ENCODE measurements at places on chromosomes 1 and 21.

DNA sequence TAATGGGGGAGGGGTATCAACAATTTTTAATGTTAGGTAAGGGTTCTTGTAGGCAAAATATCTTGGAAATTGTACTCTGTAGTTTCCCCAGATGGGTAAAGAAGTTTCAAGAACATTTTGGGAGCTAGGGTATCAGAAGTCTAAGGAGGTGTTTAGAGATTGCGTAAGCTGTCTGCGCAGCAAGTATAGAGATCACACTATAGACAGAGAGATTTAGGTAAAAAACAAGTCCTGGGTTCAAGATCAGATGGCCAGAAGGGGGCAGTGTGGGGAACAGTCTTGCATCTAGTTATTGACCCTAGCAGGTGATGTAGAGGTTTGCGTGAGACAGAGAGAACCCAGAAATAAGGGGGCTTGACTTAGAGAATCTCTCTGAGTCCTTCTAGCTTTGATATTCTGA lies 80.8 kb downstream of the S1PR1 start:
- no peak for DNase-seq

DNA sequence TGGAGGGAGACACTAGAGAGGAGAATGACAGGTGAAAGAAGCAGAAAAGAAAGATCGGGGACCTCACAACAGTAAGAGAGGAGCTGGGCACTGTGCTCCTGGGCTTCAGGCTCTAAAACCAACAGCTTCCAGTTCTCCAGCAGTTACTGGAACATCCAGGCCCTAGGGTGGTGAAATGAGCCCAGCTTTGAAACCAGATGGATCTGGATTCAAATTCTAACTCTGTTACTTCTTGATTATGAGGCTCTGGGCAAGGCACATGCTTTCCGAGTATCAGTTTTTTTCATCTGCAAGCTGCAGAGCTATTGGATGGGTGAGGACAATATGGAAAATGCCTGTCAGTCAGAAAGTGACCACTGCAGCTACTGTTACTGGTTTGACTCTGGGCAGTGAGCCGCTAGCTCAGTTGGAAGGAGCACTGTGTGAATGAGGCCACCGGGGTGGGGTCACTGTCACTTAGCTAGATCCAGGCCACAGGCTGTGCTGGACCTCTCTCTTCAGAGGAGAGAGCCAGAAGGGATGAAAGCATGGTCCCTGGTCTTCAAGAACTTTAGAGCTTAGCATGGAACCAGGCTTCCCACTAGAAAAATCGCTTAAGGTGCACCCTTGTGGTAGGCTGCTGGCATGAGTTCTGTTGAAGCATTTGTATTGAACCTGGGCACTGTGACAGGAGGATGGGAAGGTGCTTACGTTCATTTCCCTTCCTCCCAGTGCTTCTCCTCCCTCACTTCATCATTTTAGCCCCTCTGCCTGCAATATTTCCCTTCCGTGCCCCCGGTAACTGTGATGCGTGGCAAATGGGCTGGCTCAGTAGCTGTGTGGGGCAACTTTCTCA lies 12.2 kb downstream of the PLEKHO1 start:
- peak; percentile 30 for DNase-seq

DNA sequence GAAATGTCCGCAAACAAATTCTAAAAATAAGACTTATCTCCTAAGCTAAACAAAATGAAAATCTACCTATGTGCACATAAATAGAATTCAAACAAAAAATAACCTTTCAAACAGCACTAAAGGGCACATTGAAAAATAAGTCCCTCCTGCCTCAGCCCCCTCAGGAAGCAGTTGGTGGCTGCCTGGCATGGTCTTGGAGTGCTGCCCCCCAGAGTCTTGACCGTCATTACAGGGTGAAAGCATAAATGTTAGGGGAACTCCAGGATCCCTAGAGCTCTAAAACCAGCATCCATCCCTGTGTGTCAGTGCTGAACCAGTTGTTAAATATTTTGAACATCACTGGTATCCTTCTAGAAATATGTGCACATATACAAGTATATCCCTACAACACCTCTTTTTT lies 6.5 kb upstream of the NPL start:
- no peak for DNase-seq

GRCh38 chr1:118947003-118947765 lies 41.0 kb downstream of the TBX15 start:
- DNase-seq, result no peak

DNA sequence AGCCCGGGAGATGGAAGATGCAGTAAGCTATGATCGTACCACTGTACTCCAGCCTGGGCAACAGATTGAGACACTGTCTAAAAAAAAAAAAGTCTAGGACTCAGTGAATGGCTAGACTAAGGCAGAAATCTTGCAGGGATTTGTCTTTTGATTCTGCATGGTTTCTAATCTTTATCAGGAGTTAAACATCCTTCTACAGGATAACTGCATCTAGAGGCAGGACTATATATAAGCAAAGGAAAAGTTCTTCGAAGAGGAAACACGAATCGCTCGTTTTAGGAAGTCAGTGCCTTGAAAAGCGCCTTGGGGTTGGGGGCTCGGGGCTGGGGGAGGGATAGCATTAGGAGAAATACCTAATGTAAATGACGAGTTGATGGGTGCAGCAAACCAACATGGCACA lies 602 bp upstream of the UFC1 start:
- no peak for DNase-seq

DNA sequence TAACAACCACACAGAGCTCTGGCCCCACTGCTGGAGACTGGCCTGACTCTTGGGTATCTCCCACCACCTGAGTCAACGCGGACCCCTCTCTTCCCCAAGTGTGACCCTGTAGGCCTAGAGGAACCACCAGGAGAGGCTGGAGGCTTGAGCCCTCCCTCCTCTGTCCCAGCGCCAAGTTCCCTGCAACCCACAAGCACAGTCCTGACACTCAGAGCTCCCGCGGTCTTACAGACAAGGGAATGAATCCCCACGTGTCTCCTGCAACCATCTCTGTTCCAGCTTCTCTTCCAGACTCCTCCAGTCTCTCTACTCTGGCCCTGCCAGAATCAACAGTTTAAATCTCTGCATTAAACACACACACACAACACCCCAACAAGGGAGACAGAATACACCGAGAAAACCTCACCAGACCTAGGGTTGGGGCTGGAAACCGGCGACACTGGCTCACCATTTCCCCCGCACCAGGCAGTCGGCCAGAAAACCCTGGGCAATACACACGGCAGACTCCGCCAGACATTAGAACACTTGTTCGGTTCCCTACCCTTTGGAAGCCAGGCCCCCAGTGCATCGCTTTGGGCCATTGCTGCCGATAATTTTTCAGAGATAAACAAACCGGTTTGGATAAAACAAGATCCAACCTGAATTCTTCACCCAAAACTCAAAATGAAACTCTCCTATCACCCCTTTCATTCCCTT lies 21.7 kb downstream of the CASZ1 start:
- DNase-seq, result no peak

GRCh38 chr1:213600879-213601278 lies 386.9 kb upstream of the PROX1 start:
- DNase-seq, result no peak

- no peak for DNase-seq
These were observed 9.9 kb downstream of the NPHP4 start for GRCh38 chr1:5982276-5982675.

GRCh38 chr1:8423269-8423691 lies 105.4 kb downstream of the SLC45A1 start:
- peak; percentile 31 for DNase-seq

DNA sequence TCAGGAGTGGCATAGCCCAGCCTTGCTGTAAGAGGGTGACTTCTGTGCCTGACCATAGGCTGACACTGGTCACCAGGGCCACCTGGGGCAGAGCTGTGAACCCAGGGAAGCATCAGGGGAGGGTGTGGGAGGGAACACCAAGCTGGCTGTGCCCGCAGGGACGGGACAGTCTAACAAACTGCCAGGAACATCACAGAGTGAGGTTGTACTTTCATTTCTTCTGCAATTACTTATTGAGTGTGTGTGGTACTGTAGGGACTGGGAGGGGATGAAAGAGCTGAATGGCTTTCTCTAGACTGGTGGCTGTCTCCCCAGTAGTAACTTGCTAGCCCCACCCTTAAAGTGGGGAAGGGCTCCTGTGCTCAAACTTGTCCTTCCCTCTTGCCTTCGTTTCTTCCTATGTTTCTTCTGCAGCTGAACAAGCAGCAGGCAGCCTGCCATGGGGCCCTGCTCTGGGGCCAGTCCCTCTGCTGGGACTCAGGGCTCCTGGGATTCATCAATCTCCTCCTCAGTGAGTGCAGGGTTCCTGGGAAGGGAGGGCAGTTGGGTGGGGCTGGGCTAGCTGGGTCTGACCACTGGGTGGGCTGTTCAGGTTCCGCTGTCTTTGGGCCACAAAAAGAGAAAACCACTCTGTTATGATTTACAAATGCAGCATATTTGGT lies 39.7 kb upstream of the ETV3 start:
- no peak for DNase-seq

DNA sequence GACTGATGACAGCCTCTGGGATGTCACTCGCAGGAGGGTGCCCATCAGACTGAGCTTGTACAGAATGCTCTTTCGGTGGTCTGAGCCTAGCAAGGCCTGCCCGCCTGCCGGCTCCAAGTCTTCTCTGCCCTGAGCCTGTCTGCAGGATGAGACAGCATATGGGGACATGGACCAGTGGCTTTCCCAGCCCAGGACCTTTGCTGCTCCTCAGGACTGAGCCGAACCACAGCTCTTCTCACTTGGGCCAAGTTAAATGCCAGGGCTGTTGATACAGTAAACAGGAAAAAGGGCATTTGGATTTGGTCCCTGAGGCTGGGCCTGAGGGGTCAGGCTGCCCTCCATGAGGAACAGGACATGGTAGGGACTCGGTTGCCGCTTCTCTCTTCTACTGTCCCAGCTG lies 64.3 kb upstream of the EPS8L3 start:
- DNase-seq, result no peak

DNA sequence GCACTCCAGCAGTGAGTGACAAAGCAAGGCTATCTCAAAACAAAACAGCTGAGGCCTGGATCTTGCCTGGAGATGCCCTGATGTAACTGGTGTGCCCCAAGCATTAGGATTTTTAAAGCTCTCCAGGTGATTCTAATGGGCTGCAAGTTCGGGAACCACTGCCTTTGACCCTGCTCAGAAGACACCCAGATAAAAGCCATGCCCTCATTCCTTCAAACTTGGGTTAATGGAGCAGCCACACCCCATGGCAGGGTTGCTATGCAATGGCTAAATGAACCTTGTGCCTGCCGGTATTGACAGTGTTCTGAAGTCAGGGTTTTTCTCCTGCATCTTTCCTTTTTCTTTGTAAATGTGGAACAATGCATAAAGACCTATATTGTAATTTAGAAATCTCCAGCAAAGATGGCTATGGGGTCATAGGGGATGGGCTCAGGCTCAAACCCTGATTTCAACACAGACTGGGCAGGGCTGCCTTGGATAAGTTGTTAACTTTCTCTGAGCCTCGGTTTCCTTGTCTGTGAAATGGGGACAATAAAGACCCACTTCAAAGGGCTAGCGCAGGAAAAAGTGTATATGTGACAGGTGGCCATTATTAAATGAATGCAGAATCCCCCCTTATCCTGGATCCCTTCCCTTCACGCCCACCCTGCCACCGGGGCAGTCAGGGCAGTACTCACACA lies 453 bp downstream of the TFF3 start:
- peak; percentile 15 for DNase-seq
